Activated CD4-positive, CD25-positive, alpha-beta regulatory T cell treated with anti-CD3 and anti-CD28 coated beads, Interleukin-2, amount 50 U/mL, for 16 hours (primary cell): ENCODE measurements at places on chromosomes 4 and X.

- no peak for DNase-seq
Observed at GRCh38 chrX:148466292-148466691, 34.1 kb upstream of the AFF2 start.

DNA sequence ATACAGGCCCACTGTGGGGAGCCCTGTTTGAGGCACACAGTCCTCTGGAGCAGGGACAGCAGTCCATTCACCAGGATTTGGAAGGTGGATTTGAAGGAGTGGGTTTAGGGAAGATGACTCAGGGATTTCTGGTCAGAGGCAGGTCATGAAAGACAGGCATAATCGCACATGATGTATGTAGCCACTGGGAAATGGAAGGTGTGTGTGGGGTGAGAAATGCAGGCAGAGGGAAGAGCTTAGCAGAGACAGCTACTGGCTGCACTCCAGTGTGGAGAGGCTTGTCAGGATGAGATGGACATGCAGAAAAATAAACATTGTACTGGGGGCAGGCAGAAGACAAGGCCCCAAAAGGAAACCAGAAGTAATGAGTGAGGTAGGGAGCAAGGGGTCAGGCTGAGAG, 85.2 kb upstream of the STS start:
- DNase-seq: no peak

DNA sequence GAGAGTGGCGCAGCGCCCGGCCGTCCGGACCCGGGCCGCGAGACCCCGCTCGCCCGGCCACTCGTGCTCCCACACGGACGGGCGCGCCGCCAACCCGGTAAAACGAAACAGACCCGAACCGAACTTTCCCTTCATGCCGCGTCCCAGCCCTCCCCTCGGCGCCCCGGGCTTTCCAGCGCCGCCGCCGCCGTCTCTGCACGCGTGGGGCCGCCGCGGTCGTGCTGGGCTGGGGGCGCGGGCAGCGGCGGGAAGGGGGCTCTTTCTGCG, 222 bp downstream of the SMAD1 start:
- DNase-seq: no peak

DNA sequence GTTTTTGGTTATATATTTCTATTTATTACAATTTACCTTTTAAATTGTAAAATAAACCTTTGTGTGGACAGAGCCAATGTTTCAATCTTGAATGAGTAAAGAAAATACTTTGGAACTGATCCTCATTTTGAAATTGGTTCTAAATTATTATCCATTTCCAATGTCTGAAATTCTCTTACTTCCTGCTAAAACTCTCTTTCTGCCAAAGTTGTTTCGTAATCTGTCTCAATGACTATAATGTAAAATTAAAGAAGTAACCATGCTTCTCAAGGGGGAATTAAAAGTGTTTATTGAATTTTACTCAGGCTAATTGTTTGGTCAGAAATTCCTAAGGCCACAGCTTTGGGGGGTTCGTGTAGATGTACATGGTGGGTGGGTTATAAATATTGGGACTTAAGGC, 34.8 kb downstream of the YIPF6 start:
- DNase-seq: no peak

DNA sequence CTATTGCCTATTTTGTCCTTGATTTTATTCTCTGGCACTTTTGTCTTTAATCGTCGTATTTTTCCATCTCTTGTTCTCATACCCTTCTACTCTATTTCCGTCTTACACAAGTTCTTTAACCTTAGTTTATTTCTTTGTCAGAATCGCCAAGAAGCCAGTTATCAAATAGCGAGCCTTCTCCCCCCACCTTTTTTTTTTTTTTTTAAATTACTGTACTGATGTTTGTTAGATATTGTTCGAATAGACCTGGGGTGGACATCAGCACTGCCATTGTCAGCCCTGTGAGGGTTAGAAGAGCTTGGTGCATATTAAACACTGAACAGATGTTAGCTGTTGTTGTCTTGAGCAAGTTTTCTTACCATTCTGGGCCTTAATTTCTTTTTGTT, 1.2 kb downstream of the SPCS3 start:
- no peak for DNase-seq

GRCh38 chrX:13346646-13347045, 26.8 kb upstream of the ATXN3L start:
- no peak for DNase-seq

DNA sequence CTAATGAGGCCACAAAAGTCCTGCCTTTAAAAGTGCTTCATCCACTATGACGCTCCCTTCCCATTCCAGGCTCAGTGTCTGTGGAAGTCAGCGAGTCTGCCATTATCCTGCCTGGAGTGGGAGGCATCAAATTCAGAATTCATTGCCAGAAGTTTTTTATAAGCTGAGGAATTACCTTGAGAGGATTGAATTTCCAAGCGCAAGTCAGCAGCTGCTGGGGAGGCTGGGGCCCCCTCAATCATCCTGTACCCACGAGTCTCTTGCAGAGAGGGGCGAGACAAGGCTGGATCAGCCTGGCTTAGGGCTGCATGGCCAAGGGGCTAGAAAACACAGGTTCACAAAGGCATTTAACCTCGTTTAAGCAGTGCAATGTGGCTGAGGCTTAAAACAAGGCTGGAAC, 170.5 kb upstream of the NOCT start:
- no peak for DNase-seq

DNA sequence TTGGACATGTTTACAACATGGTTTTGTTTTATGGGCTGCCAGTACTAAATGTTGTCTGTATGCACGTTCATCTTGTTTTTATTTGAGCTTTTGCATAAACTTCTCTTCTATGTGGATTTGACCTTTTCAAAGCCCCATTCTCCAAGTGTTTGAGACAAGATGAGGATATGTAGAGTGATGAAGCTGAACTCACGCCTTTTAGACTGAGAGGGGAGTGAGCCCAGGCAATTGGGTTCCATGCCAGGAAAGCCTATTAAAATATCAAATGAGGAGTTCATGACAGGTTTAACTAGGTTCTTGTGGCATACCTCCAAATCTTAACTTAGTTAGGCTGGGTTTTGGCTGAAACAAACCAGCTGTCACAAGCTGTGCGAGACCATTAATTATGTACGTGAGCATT, 170.4 kb upstream of the LDB2 start:
- no peak for DNase-seq

- no peak for DNase-seq
Observed at GRCh38 chr4:121648516-121648915, 48.3 kb downstream of the ANXA5 start.

DNA sequence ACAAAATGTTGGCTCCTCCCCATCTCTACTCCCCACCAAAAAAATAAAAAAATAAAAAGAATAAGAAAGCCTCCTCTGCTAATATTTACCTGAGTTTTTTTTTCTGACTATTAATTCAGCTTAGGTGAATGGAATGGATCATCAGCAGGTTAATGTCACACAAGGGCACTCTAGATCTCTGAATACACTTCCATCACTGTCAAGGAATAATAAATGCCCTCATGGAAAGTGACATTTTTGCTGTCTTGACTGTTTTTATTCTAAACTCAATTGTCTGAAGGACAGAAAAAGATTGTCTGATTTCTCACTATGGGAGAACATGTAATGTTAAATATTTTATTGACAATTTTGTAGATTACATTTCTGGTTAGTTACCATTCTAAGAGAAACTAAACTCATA, 30.4 kb upstream of the TLL1 start:
- no peak for DNase-seq

- DNase-seq: no peak
Observed at GRCh38 chr4:48761286-48761685, 18.8 kb downstream of the FRYL start.

- no peak for DNase-seq
Observed at GRCh38 chr4:17323554-17324385, 188.1 kb downstream of the QDPR start.

DNA sequence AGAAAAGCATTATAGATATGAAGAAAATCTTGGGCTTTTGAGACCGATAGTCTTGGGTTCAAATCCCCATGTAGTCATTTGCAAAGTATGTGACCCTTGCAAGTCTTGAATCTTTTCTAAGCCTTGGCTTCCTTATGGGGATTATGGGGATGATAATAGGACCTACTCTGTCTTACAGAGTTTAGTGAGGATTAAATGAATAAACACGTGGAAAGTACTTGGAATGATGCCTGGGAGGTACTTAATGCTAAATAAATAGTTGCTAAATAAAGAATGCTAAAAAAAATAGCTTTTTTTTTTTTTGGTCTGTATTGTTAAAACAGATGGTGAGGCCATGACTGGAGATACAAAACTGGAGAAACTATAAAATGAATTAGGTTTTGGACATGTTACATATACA, 292.7 kb downstream of the GPAT3 start:
- no peak for DNase-seq

DNA sequence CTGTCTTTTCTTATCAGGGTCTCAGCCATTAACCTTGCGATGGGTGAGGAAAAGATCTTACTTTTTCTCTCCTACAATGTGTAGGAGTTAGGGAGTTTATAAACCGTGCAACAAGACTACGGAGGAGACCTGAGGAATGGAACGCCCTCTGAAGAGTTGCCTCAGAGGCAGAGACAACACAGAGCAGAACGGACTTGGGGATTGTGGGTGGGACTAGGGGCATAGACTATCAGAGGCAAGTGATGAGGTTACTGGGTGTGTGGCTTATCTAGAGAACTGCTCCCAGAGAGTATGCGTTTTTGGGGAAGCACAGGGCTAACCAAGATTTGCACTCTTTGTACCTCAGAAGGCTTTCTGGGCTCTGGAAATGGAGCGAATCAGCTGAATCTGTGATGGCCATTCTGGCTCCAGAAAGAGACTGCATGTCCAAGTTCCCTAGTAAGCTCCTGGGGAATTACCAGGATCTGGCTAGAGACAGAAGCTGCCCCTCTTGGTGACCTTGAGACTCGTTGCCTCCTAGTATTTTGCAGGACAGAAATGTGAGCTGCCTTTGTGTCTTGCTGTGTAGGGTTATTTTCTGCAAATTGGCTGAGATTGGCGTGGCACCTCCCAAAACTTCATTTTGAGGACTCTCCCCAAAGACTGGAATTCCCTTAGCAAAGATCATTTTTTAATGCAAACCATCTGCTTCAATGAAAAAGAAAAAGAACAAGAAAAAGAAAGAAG, 118.9 kb downstream of the ARSF start:
- no peak for DNase-seq

GRCh38 chrX:139762400-139763183, 54.6 kb upstream of the MCF2 start:
- DNase-seq: no peak

- no peak for DNase-seq
Observed at GRCh38 chrX:103378990-103379389, 2.7 kb downstream of the BEX3 start.

- no peak for DNase-seq
Observed at GRCh38 chr4:80062527-80062926, 10.5 kb downstream of the ANTXR2 start.

DNA sequence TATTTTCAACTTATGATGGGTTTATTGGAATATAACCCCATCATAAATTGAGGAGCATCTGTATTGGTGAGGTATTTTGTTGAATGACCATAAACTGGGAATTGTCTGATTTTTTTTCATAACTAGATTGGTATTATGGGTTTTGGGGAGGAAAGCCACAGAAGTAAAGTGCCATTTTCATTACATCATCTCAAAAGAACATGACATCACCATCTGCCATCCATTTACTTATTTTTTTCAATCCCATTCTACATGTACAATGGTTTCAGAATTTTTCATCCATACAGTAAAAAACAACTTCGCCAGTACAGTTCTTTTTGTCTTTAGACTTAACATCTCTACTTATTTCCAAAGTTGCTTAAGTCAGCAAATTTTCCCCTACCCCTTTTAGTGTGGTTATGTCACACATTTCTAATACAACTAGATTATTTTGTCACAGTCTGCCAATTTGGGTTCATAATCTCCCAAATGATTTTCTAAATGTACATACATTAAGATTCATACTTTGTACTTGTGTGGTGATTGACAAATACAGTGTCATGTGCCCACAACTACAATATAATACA, 459.4 kb downstream of the IDS start:
- DNase-seq: no peak

DNA sequence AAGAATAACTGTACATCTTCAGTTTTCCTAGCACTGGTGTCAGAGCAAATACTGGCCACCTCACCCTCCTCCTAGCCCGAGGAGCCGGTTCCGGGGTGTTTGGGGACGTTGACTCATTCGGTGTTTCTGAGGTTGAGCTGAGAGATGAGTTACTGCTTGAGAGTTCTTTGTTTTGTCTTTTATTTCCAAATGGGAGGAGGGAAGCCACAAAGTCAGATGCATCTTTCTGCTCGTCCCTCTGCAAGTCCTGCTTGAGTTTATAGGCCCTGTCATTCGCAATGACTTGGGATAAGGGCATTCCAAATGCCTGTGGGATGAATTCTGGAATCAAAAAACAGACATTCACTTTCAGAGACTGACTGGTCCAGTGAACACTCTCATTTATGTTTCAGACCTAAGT, 77.5 kb downstream of the HCCS start:
- DNase-seq: no peak

DNA sequence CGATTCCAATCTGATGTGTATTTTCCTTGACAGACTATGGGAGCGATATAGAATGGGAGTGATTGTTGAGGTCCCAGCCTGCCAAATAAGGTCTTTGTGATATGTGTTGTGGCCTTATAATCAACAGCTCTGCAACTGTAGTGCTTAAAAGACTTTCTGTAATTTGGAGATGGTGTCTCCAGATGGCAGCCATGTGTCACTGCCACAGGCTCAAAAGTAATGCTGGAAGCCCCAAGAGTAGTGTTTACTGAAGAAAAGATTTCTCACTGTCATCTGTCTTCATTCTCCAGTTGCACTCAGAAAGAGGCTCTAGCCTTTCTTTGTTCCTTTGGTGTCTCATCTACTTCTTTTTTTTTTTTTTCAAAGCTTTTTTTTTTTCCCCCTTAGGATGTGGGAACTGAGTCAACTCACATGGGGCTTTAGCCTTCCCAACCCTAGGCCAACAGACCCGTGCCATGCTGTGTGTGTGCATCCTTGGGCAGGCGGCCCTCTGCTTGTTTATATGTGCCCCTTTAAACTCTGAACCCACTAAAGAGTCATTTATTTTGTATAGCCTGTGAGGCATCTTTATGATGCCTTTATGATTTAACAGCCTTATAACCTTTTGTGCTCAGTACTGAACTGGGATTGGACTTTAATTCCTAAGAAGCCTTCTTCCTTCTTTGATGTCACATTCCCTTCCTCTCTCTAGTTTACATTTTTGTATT, 15.6 kb downstream of the SRPX2 start:
- DNase-seq: no peak

DNA sequence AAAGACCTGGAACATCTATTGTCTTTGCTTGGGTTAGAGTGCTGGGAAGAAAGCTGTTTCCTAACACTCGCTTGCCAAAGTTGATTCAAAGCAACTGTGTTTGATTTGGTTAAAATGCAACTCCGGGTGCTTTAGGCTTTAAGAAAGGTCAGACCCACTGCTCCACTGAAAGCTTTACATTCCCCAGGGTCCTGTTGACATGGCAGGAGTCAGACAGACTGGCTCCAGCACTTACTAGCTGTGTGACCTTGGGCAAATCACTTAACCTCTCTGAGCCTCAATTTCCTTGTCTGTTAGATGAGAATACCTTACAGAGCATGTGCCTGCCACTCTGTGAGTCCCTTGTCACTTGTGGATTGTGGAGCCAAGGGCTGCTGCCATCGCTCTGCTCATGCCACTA, 39.0 kb downstream of the DGKK start:
- no peak for DNase-seq
